ENCODE measurements at places on chromosomes 5 and 9.

DNA sequence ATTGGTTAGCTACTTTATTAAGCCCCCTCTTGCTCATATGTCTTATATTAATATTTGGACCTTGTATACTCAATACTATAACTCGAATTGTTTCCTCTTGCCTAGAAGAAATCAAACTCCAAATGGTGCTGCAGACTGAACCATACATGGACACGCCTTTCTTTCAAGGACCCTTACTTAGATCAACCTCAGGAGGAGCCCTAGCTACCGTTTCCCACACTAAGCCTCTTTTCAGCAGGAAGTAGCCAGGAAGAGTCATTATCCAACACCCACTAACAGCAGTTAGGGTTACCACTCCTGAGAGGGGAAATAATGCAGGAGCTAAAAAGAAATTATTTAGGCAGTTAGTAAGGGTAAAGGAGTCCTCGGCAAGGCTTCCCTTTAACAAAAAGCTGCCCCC is 243.8 kb upstream of the PUM3 start:
- DNase-seq = no peak

DNA sequence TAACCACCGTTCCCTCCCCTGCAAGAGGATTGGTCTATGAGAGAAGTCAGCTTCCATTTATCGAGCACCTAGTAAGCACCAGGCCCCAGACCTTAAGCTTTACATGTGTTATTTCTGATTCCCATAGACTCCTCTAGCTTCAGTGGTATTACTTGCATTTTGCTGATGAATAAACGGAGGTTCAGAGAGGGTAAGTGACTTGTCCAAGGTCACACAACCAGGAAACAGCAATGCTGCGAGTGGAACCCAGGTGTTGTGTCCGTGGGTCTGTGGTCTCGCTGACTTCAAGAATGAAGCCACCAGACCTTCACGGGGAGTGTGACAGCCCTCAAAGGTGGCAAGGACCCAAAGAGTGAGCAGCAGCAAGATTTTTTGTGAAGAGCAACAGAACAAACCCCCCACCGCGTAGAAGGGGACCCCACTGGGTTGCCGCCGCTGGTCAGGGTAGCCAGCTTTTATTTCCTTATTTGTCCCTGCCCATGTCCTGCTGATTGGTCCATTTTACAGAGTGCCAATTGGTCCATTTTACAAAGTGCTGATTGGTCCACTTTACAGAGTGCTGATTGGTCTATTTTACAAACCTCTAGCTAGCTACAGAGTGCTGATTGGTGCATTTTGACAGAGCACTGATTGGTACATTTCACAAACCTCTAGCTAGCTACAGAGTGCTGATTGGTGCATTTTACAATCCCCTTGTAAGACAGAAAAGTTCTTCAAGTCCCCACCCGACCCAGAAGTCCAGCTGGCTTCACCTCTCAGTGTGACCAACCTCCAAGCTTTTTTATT is 29.1 kb upstream of the KCNIP1 start:
- DNase-seq = no peak

DNA sequence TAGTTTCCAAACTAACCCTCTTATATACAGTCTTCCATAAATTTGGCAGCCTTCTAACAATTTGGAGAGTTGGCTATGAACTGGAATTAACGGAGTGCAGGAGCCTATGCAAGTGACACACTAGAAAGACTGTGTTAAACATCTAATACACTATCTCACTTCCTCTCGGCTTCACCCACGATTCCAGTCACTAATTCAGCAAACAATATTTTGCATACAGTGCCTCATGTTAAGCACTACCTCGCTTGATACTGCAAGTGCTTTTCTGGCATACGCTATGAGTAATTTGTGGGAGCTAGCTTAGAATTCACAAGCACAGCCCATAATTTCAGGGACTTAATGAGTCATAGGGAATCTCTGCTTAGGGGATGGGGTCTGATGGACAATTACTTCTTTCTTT is 102.5 kb downstream of the ST8SIA4 start:
- no peak for DNase-seq

DNA sequence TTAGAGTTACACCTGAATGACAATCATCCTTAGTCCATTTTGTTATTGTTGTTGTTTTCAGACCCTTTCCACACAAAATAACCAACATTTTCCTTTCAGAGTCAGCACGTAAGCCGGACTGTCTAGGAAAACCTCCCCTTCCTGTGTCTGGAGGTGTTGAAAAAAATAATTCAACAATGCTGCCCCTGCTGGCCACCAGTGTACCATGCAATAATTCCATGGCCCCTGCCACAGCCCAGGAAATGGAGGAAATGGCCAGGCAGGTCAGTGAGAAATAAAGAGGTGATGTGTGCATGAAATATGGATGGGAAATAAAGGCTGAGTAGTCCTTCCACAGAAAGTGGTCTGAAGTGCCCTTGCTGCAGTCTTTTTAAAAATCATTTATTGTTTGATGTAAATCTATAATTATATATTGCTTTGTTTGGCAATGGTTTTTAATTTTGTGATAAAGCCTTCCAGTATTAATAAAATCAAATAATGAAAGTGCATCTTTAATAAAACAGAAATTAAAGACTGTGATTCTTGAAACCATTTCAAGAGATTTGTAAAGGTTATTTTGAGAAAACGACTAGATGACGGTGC is 152.8 kb upstream of the PAPPA start:
- DNase-seq = no peak

- DNase-seq = no peak
These were observed 7.3 kb downstream of the MCIDAS start for GRCh38 chr5:55219770-55220169.

- no peak for DNase-seq
These were observed 182.1 kb upstream of the TRIM32 start for GRCh38 chr9:116504893-116505480.

DNA sequence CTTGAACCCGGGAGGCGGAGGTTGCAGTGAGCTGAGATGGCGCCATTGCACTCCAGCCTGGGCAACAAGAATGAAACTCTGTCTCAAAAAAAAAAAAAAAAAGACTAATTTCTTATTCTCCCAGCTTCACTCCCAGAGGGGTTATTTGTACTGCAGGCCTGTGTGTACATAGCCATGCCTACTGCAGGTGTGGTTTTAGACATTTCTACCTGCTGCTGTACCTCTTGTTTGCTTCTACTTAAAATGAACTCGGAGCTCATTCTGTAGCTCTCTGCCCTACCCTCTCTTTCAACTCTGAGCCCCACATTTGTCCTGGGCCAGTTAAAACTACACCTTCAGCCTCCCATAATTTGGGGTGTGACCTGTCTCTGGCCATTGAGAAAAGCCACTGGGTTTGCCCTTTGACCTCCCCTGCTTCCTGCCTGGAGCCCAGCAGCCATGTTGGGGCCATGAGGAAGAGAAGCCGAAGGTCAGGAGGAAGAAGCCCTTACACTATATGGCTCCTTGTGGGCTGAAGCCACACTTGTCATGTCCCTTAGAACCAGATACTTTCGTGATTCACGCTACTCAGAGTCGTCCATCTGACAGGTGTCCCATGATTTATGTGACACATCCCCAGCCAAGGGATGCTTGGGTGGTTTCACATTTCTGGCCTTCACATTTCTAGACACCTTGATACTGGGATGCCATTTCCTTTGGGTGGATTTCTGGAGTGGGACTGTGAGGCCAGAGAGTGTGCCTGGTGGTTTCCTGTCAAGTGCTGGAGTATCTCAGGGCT is 9.4 kb upstream of the CARD19 start:
- DNase-seq = no peak
